IMR-90 (cell line): ENCODE measurements at places on chromosomes 2 and 18. TPM values are rescaled to one million over a fixed set of nuclear protein-coding genes. Genes with fewer than 3 reads are reported as not detected.

DNA sequence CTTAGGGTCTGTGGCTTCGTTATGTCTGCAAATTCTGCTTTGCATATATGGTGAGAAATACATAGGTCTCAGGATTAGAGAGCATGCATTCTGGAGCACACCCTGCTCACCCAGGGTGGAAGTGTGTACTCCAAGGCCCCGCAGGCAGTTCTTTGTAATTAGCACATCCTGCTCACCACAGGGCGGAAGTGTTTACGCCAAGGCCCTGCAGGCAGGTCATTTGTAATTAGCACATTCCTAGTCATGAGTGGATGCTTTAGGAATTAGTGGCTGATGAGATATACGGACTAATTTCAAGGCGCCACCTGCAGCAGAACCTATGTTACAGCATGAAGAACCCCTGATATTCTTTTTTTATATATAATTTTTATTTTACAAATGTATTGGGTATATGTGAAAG is 4.2 kb downstream of the ALLC start:
- DNase-seq = no peak

DNA sequence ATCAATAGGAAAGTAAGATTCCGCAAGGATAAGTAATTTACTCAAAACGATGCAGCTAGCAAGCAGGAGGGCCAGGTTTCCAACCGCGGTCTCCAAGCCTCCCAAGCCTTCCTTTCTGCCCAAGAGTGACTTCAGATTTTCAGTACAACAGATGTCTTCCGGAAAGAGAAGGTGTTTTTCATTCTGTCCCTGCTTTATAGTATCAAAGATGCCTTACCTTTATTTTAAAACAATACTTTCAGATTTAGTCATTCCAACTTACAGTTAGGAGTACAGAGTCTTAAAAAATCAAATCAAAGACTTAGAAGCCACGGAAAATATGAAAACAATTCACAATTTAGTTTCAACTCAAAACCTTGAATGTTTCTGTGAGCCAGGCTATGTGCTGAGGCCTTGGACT is 43.6 kb downstream of the CYB5A start:
- DNase-seq = no peak

- no peak for DNase-seq
These were observed 83.9 kb upstream of the YWHAQ start for GRCh38 chr2:9714630-9715214.

DNA sequence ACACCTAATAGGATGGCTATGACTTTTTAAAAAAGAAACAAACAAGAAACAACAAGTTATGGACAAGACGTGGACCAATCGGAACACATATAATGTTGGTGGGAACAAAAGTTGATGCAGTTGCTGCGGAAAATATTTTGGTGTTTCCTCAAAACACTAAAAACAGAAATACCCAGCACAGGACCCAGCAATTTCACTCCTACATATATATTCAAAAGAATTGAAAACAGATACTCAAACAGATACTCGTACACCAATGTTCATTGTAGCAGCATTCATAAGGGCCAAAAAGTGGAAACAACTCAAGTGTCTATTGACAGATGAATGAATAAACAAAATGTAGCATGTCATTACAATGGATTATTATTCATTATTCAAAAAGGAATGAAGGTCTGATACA is 12.1 kb downstream of the CCDC141 start:
- no peak for DNase-seq

- DNase-seq = no peak
These were observed 541.8 kb downstream of the SOX11 start for GRCh38 chr2:6233993-6234392.

- no peak for DNase-seq
These were observed 39.4 kb downstream of the AGAP1 start for GRCh38 chr2:235533198-235533597.

GRCh38 chr18:67302043-67302442 is 214.5 kb downstream of the DSEL start:
- peak; percentile 51 for DNase-seq

DNA sequence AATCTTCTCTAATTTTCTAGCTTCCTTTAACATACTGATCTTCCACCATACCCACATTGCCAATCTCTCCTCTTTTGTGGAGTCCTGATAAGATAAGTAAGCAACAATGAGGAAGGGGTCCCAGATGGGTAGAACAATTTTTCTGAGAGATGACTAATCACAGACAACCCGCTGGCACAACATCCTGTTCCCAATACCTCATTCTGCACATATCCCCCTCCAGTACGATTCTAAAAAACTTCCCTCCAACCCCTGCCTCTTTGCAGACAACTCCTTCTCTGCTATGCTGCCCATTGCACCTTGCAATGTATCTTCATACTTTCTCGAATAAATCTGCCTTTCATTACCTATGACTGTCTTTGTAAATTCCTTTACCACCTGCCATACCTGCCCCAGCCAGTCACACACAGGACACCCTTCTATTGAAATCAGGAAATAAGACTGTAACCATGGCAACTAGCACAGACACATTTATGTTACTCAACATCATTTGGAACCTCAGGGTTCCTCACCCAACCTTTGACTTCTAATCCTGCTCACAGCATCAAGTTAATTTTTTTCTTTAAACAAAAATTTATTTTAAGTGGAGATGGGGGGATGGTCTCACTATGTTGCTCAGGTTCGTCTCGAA is 7.4 kb upstream of the EXOC6B start:
- DNase-seq = no peak

- no peak for DNase-seq
These were observed 2129.4 kb upstream of the PIK3C3 start for GRCh38 chr18:39825485-39826150.

GRCh38 chr18:62183578-62184195 is 3.2 kb downstream of the PIGN start:
- DNase-seq = peak; percentile 68

GRCh38 chr2:112629224-112629623 is 16.5 kb upstream of the SLC20A1 start:
- DNase-seq = no peak

The LCT gene
- total RNA-seq = under 0.01 TPM in 1 of 2 replicates, not detected in the other

The OTOF gene
- not detected in 2 replicates for total RNA-seq

The CCDC93 gene
- 17.2 and 18.9 TPM in 2 replicates for total RNA-seq

The MRPL44 gene
- total RNA-seq = 20.1 and 30.3 TPM in 2 replicates

The CYRIA gene
- total RNA-seq = 1.7 and 3.8 TPM in 2 replicates

The FIGLA gene
- not detected in 2 replicates for total RNA-seq

The UPP2 gene
- not detected in 2 replicates for total RNA-seq

The SULT1C3 gene
- total RNA-seq = not detected in 2 replicates
